GM23248 (cell line): ENCODE measurements at places on chromosomes 5 and 9.
A peak's percentile ranks its signal among the peaks of the same experiment; 100 is the strongest.

- H3K36me3 ChIP-seq: 0 out of 2 replicates have a peak, but pooled peaks cover 11% of the 10 kb centered on the region
- peaks cover 7% of the 10 kb centered on the region; the same call in 1 of the 2 replicates for H3K4me1 ChIP-seq
- DNase-seq: no peak
- H3K27me3 ChIP-seq: no peaks in the 10 kb centered on the region
These were observed 32.1 kb downstream of the SMARCA2 start for GRCh38 chr9:2047144-2047671.

- H3K4me1 ChIP-seq: peaks cover 26% of the 10 kb centered on the region
- no peak for DNase-seq
- no peaks in the 10 kb centered on the region for H3K27me3 ChIP-seq
- H3K4me3 ChIP-seq: no peak overlapping the region
- no peaks in the 10 kb centered on the region for H3K36me3 ChIP-seq
These were observed 168.5 kb upstream of the GAS1 start for GRCh38 chr9:87115785-87116184.

DNA sequence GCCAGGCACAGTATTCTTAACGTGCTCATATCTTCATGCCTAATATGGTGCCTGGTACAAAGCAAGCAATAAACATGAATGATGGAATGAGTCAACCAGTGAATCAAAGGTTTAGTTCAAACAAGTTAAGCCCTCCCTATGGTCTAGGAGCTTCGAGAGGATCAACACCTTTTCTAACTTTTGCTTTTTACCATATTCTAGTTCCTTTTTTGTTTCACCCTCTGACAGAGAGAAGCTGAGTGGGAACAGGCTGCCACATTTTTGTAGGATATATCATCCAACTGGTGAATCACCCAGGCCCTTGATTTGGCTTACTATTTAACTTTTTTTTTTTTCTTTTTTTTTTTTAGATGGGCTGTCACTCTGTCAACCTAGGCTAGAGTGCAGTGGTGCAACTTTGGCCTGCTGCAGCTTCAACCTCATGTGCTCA, 39.3 kb upstream of the TNC start:
- H3K27me3 ChIP-seq: no peaks in the 10 kb centered on the region
- H3K27ac ChIP-seq: peak overlapping the region; percentile 75
- H3K4me3 ChIP-seq: peak overlapping the region; percentile 27; the same call in 1 of the 2 replicates

- peaks cover 13% of the 10 kb centered on the region; the same call in 1 of the 2 replicates for H3K27me3 ChIP-seq
- peak overlapping the region; percentile 78 for H3K27ac ChIP-seq
- H3K4me3 ChIP-seq: no peak overlapping the region
- no peak for DNase-seq
These were observed 35.6 kb upstream of the N4BP3 start for GRCh38 chr5:178077751-178078150.

DNA sequence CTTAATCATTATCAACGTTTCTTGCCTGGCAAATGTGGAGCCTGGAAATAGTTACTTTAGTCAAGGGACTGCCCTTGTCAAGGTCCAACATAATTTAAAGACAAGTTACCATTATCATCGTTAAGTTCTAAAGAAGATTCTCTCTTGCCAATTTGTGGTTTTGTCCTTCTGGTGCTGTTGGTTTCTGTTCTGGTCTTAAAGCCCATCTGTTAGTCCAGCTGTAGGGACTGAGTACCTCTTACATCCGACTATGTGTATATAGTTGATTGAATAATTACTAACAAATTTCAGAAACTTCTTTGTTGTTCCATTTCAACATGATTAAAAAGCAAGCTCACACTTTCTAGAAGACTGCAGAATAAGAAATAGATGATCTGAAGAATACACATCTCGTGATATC, 1854.9 kb downstream of the MAT2B start:
- no peak for DNase-seq
- H3K36me3 ChIP-seq: no peaks in the 10 kb centered on the region
- no peak overlapping the region for H3K4me3 ChIP-seq
- no peaks in the 10 kb centered on the region for H3K4me1 ChIP-seq
- H3K27me3 ChIP-seq: no peaks in the 10 kb centered on the region

GRCh38 chr5:138353560-138354080, 1.1 kb downstream of the KDM3B start:
- peak overlapping the region; percentile 90 for H3K4me3 ChIP-seq
- peaks cover 45% of the 10 kb centered on the region for H3K4me1 ChIP-seq
- no peaks in the 10 kb centered on the region for H3K36me3 ChIP-seq
- H3K27ac ChIP-seq: peak overlapping the region; percentile 77
- DNase-seq: peak; percentile 72
- no peaks in the 10 kb centered on the region for H3K27me3 ChIP-seq

DNA sequence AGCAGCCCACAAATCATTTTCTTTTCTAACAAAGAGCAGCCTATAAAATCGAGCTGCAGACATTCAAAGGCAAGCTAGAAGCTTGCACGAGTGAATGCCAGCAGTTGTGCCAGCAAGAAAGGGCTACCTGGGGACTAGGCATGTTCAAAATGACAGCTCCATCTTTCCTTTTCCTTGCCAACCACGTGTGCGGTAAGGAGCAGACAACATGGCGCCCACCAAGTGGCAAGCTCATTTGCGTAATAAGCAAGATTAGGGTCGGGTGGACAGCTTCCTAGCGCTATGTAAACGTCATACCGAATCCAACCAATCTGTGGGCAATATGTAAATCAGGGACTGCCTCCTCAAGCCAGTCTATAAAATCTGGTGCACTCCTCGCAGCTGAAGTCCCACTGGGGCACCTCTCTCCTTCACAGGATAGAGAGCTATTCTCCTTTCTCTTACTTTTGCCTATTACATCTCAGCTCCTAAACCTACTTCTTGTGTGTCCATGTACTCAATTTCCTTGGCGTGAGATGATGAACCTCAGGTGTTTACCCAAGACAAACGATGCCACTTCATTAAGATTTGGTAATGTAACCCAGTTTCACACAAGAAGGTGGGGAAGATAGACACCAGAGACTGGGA, 22.5 kb upstream of the SPARC start:
- DNase-seq: no peak
- H3K27ac ChIP-seq: no peak overlapping the region
- no peaks in the 10 kb centered on the region for H3K36me3 ChIP-seq
- H3K4me3 ChIP-seq: no peak overlapping the region
- no peaks in the 10 kb centered on the region for H3K4me1 ChIP-seq

DNA sequence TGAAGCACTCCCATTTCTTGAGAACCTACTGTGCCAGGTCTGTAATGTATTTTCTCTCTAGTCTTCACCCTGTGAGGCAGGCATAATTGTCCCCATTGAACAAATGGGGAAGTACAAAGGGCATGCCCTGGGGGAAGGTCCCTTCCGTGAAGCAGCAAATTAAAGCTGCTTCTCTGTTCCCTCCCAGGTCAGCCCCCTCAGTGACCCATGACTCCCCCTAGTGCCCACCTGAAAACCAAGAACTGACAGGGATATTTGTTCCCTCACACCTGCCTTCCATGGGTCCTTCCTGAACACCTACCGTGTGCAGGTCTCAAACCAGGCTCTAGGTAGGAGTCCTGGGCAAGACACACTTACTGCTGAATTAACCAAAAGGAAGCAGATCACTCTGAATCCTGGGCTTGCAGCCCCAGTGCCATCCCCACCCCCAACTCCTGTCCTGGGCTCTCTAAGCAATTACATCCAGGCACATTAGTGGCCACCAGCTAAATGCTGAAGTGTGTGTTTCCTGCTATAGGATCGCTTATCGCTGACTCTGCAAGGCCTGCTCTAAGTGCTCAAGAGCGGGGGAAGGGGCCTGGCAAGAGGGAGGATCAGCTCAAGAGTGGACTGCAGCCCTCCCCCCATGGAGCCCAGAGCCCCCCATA, 254.8 kb downstream of the CDK5RAP2 start:
- DNase-seq: no peak
- no peak overlapping the region for H3K27ac ChIP-seq
- no peaks in the 10 kb centered on the region for H3K27me3 ChIP-seq
- no peaks in the 10 kb centered on the region for H3K36me3 ChIP-seq
- no peak overlapping the region for H3K4me3 ChIP-seq

DNA sequence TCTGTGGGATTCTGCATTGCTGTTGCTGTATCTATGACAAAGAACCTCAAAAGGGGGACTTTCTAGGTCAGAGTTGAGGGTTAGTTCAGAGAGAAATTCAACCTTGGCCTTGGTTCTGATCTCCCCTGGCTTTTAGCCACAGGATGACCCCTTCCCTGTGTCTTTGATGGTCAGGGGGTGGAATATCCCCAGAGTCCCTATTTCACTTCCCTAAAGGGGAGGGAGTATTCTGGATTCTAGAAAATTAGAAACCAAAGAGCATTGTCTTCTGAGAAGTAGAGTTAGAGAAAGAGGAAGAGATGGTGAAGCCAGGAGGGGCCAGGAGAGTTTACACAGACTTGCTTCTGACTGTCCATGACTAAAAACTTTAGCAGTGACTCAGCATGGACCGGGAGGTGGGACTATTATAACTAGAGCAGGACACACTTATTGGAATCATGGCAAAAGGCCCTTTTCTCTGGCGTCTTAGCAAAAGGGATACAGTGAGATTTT, 56.2 kb upstream of the LPAR1 start:
- H3K36me3 ChIP-seq: no peaks in the 10 kb centered on the region
- DNase-seq: peak; percentile 90
- peaks cover 17% of the 10 kb centered on the region for H3K4me1 ChIP-seq
- no peak overlapping the region for H3K4me3 ChIP-seq
- H3K27me3 ChIP-seq: no peaks in the 10 kb centered on the region
- H3K27ac ChIP-seq: peak overlapping the region; percentile 60

- H3K36me3 ChIP-seq: peaks cover 3% of the 10 kb centered on the region; the same call in 1 of the 2 replicates
- H3K4me1 ChIP-seq: peaks cover 25% of the 10 kb centered on the region
- no peak for DNase-seq
These were observed 2.4 kb upstream of the STC2 start for GRCh38 chr5:173330338-173331206.

DNA sequence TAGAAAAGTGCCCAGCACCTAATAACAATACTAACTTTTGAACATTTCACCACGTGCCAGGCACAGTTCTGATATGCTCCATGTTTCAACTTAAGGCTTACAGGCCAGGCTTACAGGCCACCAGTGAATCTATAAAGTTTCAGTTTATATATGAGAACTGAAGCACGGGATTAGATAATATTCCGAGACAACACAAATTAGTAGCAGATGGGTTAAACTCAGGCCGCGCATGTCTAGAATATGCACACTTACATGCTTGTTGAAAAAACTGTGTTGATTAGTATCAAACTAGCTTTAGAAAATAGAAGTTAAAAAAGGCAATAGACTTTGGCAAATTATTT, 587.9 kb downstream of the MTRR start:
- H3K4me1 ChIP-seq: peaks cover 22% of the 10 kb centered on the region
- peaks cover 14% of the 10 kb centered on the region for H3K36me3 ChIP-seq
- H3K27ac ChIP-seq: peak overlapping the region; percentile 99
- DNase-seq: peak; percentile 70

DNA sequence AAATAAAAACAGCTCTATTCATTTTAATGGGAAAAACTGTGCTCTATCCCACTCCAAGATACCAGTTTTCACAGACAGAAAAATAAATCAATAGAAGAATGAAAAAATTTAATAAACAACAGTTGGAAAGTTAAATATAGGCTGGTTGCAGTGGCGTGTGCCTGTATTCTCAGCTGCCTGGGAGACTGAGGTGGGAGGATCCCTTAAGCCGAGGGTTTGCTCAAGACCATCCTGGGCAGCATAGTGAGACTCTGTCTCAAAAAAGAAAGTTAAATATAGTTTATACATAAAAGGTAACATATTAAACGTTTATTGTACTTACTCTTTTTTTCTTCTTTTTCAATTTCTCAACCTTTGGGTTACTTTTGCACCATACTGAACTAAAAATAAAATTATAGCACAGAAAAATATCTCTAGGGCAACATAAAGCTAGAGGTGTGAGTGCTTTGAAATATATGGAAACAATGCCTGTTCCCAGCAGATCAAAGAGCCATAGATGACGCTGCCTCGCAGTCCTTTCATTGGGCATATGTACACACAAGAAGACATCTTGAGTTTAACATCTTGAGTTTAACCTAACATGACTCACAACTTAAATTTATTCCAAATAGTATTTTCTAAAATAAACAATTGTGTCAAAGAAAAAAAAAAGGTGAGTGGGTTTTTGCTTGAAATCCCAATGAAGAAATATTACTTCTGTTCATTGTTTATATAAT, 25.7 kb upstream of the KLF9 start:
- H3K27ac ChIP-seq: no peak overlapping the region
- H3K4me1 ChIP-seq: peaks cover 10% of the 10 kb centered on the region
- H3K27me3 ChIP-seq: no peaks in the 10 kb centered on the region

DNA sequence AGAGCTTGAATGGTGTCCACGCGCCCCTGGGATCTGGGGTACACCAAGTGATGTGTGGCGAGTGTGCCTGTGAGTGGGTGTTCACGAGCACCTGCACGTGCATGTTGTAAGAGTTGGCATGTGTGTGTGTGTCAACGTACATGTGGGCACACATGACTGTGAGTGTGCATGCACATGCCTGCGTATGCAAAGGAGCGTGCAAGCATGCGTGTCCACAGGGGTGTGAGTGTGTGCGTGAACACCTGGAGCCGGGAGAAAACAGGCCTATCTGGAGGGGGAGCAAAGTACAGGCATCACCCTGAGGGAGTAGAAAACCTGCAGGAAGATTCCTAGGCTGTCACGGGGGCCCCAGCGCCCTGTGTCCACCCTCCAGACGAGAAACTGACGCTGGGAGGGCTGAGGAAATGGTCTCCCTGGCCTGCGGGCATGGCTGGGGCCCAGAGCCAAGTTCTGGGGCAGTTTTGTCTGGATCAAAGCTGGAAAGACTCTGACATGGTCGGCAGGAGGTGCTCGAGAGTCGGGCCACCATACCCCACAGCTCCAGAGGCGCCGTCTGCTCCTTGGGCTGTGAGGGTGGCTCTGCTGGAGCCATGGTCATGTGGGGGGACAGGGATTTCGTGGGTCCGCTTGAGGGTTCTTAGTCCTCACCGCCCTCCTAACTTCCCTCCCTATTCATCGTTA, 31.8 kb downstream of the PTGES start:
- H3K4me1 ChIP-seq: peaks cover 24% of the 10 kb centered on the region
- peak; percentile 27 for DNase-seq
- H3K27ac ChIP-seq: no peak overlapping the region
- H3K27me3 ChIP-seq: no peaks in the 10 kb centered on the region
- H3K4me3 ChIP-seq: no peak overlapping the region

GRCh38 chr9:73844135-73844534, 653.0 kb upstream of the RORB start:
- H3K36me3 ChIP-seq: no peaks in the 10 kb centered on the region
- H3K27ac ChIP-seq: no peak overlapping the region
- no peak overlapping the region for H3K4me3 ChIP-seq
- no peaks in the 10 kb centered on the region for H3K4me1 ChIP-seq

- no peak overlapping the region for H3K4me3 ChIP-seq
- no peaks in the 10 kb centered on the region for H3K27me3 ChIP-seq
- H3K36me3 ChIP-seq: no peaks in the 10 kb centered on the region
- peaks cover 24% of the 10 kb centered on the region for H3K4me1 ChIP-seq
- no peak overlapping the region for H3K27ac ChIP-seq
These were observed 156.1 kb downstream of the SNX18 start for GRCh38 chr5:54673523-54674225.

GRCh38 chr5:92939428-92939827, 641.6 kb downstream of the NR2F1-AS1 start:
- DNase-seq: no peak
- no peaks in the 10 kb centered on the region for H3K4me1 ChIP-seq
- no peaks in the 10 kb centered on the region for H3K27me3 ChIP-seq
- H3K27ac ChIP-seq: no peak overlapping the region
- H3K36me3 ChIP-seq: no peaks in the 10 kb centered on the region
